Spleen (tissue), 13 donors: ENCODE measurements at places on chromosomes 5 and 9. TPM values are rescaled to one million over a fixed set of nuclear protein-coding genes. Genes with fewer than 3 reads are reported as not detected.
A peak's percentile ranks its signal among the peaks of the same experiment; 100 is the strongest.

DNA sequence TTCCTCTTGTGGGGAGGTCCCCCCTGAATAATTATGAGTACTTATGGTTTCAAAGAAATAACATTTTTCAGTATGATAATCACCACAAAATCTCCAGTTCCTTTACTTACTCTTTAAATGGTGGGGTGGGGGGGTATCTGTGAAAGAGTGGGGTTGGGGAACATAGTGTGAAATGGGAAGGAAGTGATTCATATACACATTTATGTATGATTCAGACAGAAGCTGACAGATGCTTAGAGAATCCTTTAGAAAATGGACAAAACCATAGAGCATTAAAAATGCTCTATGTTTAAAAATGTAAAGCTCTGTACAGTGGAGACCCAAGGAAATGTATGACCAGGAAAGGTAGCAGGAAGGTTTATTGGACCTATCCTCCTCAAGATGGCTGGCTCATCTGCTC, 267.5 kb upstream of the GRIA1 start:
- H3K27ac ChIP-seq: no peak overlapping the region
- no peaks in the 10 kb centered on the region for H3K36me3 ChIP-seq
- DNase-seq: no peak
- H3K4me3 ChIP-seq: no peak overlapping the region

DNA sequence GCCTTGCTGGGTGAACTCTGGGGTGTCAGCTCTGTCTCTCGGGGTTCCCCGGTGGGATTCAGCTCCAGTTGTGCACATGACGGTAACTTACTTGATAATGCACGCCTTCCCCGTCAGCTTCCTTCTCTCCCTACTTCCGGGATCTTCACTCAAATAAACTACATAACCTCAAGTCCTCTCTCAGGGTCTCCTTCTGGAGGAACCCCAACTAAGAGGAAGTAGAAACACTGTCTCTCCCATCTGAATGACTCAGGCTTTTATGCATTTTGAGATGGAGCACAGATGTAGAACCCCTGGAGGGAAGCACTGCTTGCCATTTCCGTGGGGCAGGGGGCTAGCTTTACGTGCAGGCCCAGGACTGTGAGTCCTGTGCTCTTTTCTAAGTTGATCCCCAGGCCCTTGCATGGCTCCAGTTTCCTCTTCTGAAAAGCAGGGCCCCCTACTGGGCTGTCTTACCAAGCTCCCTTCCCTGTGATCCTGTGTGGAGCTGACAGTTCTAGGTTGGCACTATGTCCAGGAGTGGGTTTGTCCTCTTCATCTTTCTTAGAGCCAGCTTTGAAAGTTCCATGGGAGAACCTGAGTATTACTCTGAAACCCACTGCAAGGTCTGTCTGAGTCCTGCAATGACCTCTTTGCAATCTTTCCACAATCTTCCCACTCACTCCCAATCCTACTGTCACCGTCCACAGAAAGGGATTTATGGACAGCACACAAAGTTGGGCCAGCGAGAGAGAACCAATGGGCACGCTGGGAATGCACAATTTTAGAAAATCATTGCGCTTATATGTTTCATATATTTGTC, 17.7 kb downstream of the S1PR3 start:
- DNase-seq: no peak
- H3K4me1 ChIP-seq: no peaks in the 10 kb centered on the region

DNA sequence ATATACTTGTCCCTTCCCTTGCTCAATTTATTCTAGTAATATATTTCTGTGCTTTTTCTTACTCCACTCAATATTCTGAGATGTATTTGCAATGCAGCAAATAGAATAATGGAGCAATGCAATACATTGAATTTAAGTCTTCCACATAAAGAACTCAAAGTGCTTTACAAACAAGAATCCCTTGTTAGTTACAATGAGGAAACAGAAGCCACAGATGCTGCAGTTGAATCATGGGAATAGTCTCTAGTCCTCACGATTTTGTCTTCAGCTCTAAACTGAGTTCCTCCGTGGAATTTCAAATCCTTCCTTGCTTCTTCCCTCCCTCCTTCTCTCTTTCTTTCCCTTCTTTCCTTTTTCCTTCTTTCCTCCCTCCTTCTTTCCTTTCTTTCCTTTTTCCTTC, 12.5 kb upstream of the TAS2R1 start:
- no peaks in the 10 kb centered on the region for H3K27me3 ChIP-seq
- no peaks in the 10 kb centered on the region for H3K36me3 ChIP-seq
- no peaks in the 10 kb centered on the region for H3K4me1 ChIP-seq
- no peak overlapping the region for H3K4me3 ChIP-seq
- no peak for DNase-seq

Gene SLC6A3
- 0.06 TPM for polyA plus RNA-seq

DNA sequence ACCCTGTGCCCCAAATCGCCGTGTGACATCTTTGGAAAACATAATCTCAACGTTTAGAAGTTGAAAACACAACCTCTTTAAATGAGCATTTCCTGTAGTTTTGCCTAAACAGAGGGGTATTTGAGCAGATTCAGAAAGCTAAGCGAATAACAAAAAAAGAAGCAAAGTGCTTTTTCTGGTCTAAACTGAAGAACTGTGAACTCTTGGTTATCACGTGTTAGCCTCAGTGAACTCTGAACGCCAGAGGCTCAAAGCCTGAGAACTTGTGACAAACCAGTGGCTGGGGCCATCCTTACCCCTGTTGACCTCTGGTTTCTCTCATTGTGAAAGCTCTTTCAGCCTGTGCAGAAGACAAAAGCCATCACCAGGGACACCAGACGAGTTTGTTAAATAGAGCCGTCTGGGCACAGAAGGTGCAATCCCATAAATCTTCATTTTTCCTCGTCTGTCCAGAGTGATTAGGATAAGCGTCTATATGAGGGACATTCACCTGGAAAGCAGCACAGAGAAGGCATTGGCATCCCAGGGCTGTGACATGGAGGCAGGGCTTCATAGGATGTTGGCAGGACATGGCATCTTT, 61.4 kb upstream of the ICE1 start:
- no peak overlapping the region for H3K27ac ChIP-seq
- no peaks in the 10 kb centered on the region for H3K36me3 ChIP-seq
- no peaks in the 10 kb centered on the region for H3K4me1 ChIP-seq
- no peak for DNase-seq

Gene FOXD1
- 0.37 TPM for polyA plus RNA-seq

GRCh38 chr9:128636024-128636390, 20.6 kb downstream of the DYNC2I2 start:
- H3K27ac ChIP-seq: peak overlapping the region; percentile 78
- no peak overlapping the region for H3K4me3 ChIP-seq
- no peaks in the 10 kb centered on the region for H3K4me1 ChIP-seq
- no peak for DNase-seq
- peaks cover 74% of the 10 kb centered on the region for H3K36me3 ChIP-seq

Gene PHF24
- 0.26 TPM for polyA plus RNA-seq

Gene NDUFAF2
- 40.5 TPM for polyA plus RNA-seq

Gene BARHL1
- polyA plus RNA-seq: not detected

GRCh38 chr5:148799737-148800527, 26.5 kb upstream of the ADRB2 start:
- H3K4me3 ChIP-seq: no peak overlapping the region
- peaks cover 12% of the 10 kb centered on the region for H3K4me1 ChIP-seq
- H3K27ac ChIP-seq: no peak overlapping the region
- DNase-seq: no peak
- no peaks in the 10 kb centered on the region for H3K36me3 ChIP-seq

GRCh38 chr9:113349066-113349444, 286 bp upstream of the BSPRY start:
- H3K36me3 ChIP-seq: no peaks in the 10 kb centered on the region
- peaks cover 10% of the 10 kb centered on the region for H3K4me1 ChIP-seq
- no peak for DNase-seq
- no peak overlapping the region for H3K27ac ChIP-seq
- peak overlapping the region; percentile 56 for H3K4me3 ChIP-seq
- H3K27me3 ChIP-seq: peaks cover 20% of the 10 kb centered on the region

DNA sequence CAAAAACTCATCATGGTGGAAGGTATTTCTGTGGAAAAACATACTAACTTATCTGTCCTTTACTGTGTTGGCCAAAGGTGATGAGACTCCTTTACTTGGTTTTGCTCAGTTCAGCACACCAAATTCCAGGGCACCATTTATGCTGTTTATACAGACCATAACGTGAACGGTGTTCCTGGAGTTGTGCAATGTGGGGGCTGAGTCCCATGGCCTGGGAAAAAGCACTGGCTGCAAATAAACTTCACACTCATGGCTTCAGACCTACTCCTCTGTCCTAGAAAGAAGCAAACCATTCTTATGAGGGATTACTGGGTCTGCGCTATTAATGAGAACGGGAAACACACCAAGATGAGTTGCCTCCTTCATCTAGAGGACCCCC, 10.4 kb downstream of the FREM1 start:
- no peaks in the 10 kb centered on the region for H3K27me3 ChIP-seq
- H3K4me3 ChIP-seq: no peak overlapping the region
- no peak overlapping the region for H3K27ac ChIP-seq
- DNase-seq: no peak
- H3K4me1 ChIP-seq: no peaks in the 10 kb centered on the region

GRCh38 chr5:134917070-134917815, 12.3 kb downstream of the PCBD2 start:
- no peak for DNase-seq
- no peak overlapping the region for H3K4me3 ChIP-seq
- H3K36me3 ChIP-seq: peaks cover 80% of the 10 kb centered on the region
- no peak overlapping the region for H3K27ac ChIP-seq
- H3K27me3 ChIP-seq: no peaks in the 10 kb centered on the region
- no peaks in the 10 kb centered on the region for H3K4me1 ChIP-seq

- peak; percentile 81 for DNase-seq
- H3K27ac ChIP-seq: no peak overlapping the region
- H3K4me3 ChIP-seq: peak overlapping the region; percentile 68
- no peaks in the 10 kb centered on the region for H3K27me3 ChIP-seq
- H3K36me3 ChIP-seq: peaks cover 10% of the 10 kb centered on the region
Observed at GRCh38 chr5:177312649-177313181, 1.0 kb upstream of the MXD3 start.

DNA sequence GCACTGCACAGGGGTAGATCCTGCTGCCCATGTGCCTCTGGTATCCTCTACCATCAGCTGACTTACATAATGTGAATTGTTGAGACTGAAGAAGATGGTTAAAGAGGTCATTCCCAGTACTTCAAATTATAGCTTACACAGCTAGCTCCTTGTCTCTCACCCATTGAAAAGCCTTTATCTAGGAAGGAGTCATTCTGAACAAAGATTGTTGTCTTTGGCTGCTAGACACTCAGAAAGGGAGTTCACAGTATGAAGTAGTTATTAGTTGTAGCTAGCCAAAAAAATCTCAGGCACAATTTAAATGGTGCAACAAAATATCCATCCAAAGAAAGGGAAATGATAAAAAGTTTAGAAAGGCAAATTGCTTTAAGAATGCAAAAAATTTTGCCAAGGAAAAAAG, 102.0 kb upstream of the NREP start:
- no peaks in the 10 kb centered on the region for H3K36me3 ChIP-seq
- H3K4me1 ChIP-seq: no peaks in the 10 kb centered on the region
- H3K4me3 ChIP-seq: no peak overlapping the region
- no peaks in the 10 kb centered on the region for H3K27me3 ChIP-seq
- DNase-seq: no peak

DNA sequence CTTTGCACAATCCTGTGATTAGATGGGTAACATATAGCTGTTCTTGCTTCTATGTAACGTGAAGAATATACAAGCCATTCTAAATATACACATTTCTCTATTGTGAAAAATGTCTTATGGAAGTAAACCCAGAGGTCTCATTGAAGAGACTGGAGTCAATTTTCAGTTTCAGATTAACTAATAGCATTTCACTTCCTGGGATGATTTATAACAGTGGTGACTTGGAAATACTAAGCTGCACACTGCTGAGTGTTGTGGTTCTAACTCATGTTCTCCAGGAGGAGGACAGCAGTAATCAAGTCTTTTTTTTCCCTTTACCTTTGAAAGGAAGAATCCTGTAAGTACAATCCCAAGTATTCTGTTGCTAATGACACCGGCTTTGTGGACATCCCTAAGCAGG, 3.3 kb downstream of the CTSL start:
- H3K27ac ChIP-seq: no peak overlapping the region
- no peak for DNase-seq

- no peak for DNase-seq
- no peaks in the 10 kb centered on the region for H3K27me3 ChIP-seq
- H3K4me1 ChIP-seq: no peaks in the 10 kb centered on the region
- no peaks in the 10 kb centered on the region for H3K36me3 ChIP-seq
- H3K27ac ChIP-seq: no peak overlapping the region
- H3K4me3 ChIP-seq: no peak overlapping the region
Observed at GRCh38 chr5:138282920-138283742, 8.7 kb upstream of the GFRA3 start.

Gene BTNL8
- 0.67 TPM for polyA plus RNA-seq

- H3K36me3 ChIP-seq: no peaks in the 10 kb centered on the region
- H3K4me3 ChIP-seq: no peak within 1 kb of the TSS
- H3K4me1 ChIP-seq: no peaks in the 10 kb centered on the region
- no peak for DNase-seq
- H3K27ac ChIP-seq: no peak within 1 kb of the TSS
Observed at GRCh38 chr5:95390812-95391492, at the start of gene FAM81B. Gene FAM81B (plus strand): TSS chr5:95391366. CDS start chr5:95391390, 24 bp downstream.
